ENCODE measurements at places on chromosomes 5 and 9.
A peak's percentile ranks its signal among the peaks of the same experiment; 100 is the strongest.

GRCh38 chr9:15572200-15572770, 19.4 kb downstream of the CCDC171 start:
- no peak for DNase-seq

- DNase-seq, result no peak
These were observed 28.7 kb downstream of the GTF3C4 start for GRCh38 chr9:132698989-132699388.

GRCh38 chr5:28523888-28524635, 1485.7 kb upstream of the CDH9 start:
- DNase-seq, result no peak

- peak; percentile 55 for DNase-seq
These were observed 33.5 kb downstream of the CSNK1G3 start for GRCh38 chr5:123545506-123545905.

GRCh38 chr5:12017007-12017406, 112.8 kb upstream of the CTNND2 start:
- no peak for DNase-seq

DNA sequence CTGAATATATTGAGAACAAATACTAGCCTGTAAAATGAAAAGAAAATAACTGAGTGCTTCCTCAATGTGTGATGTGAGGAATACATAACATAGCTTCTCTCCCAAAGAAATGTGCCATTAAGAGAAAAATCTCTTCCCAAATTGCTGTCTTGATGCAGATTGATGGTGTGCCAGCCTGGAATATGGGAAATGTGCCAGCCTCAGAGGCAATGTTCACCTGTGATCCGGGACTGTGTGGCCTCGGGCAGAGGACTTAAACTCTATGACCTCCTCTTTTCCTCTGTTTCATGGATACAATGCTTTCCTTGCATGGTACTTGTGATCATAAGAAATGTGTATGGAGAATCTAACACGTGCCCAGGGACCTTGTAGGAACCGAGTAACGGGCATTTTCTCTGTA, 370.9 kb downstream of the DIRAS2 start:
- no peak for DNase-seq

GRCh38 chr9:18861609-18862544, 171.1 kb downstream of the SAXO1 start:
- no peak for DNase-seq
